ENCODE measurements at places on chromosomes 2 and 18.
A peak's percentile ranks its signal among the peaks of the same experiment; 100 is the strongest.

DNA sequence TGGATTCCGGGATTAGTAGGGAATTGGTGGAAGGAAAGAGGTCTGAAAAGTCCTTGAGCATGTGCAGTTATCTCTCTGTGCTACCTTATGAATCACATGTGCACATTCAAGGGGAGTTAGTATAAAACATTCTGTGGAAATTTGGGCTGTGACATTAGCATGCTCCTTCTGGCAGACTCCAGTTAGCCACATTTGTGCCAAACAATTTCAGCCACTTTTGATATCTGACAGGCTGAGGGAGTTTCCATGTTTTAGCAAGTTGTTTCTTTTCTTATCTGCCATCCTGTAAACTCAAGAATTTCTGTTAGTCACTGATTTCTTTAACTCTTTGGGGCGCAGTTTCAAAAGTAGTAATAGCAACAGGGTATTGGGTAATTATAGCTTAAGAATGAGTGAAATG, 28.3 kb upstream of the GYPC start:
- DNase-seq, result no peak

DNA sequence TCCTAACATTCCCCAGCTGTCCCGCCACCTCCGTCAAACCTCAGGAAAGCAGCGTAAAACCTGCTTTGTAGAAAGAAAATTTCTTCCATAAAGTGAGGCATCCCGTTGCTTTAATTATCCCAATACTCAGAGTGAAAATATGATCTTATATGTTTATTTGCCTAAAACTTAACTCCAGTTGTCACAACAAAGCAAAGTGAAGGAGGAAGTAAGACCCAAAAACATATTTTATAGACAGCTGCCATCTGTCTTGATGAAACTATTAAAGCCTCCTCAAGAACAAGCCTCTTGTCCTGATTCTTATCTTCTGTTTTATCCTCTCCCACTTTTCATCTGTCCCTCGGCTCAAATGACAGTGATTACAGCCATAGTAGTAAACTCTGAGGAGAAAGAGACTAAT, 28.9 kb upstream of the LPIN2 start:
- DNase-seq, result no peak

GRCh38 chr2:237184192-237184918, 98.7 kb downstream of the COPS8 start:
- no peak for DNase-seq

GRCh38 chr2:11456251-11456650, 9.7 kb downstream of the E2F6 start:
- no peak for DNase-seq

DNA sequence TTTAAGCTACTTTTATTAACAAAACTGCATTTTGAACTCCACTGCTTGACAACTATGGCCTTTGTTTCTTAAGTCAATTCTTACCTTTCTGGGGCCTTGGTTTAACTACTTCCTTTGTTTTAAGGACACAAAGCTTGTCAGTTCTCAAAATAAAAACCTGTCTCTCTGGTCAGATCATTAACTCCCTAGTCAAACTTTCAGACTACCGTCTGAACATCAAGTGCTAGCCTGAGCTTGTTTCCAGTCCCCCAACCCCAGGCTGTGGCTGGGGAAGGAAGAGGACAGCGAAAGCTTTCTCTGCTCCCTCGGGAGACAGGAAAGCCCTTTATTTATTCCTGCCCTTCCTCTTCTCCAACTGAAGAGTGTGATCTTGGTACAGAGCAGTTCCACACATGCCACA, 1.7 kb downstream of the SH3YL1 start:
- no peak for DNase-seq

GRCh38 chr2:121596221-121597080, 52.8 kb downstream of the CLASP1 start:
- peak; percentile 32 for DNase-seq

DNA sequence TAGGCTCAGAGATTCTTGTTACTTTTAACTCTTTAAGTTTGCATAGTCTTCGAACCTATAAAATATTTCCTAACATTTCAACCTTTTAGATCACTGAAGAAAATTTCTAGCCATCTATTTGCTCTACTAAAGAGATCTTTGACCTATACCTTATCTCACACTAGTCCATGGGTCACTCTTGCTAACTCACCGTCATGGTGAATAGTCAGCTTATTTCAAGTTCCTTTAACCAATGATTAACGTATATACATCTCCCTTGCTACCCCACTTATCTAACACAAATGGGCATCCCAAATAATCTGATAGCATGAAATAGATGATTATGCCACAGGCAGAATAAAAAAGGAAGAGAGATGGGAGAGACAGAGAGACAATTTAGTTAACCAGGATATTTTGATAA, 303.1 kb downstream of the GPD2 start:
- no peak for DNase-seq

- DNase-seq, result peak; percentile 40
These were observed 38.7 kb upstream of the ATL2 start for GRCh38 chr2:38415728-38416291.

DNA sequence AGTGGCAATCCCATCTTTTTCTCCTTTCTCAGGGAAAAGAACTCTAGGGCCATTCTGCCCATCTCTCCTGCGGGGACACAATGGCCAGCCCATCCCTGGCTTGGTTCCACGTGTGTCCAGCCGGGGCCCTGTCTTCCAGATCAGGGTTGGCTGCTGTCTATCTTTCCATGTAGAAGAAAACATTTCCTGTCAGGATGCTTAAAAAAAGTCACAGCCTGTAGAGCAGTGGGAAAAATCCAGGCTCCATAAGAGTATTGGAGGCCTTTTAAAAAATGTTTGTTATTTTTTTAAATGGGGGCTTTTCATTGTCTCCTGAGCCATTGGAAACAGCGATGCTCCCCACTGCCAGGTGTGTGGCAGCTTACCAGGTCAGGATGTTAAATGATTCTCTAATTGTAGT, 105.6 kb downstream of the TGFA start:
- no peak for DNase-seq

GRCh38 chr18:36149514-36150289, 20.0 kb downstream of the ELP2 start:
- no peak for DNase-seq

GRCh38 chr2:230879271-230879882, 14.6 kb downstream of the ITM2C start:
- DNase-seq, result no peak

GRCh38 chr2:234495251-234496054, 1.4 kb downstream of the ARL4C start:
- peak; percentile 18 for DNase-seq

DNA sequence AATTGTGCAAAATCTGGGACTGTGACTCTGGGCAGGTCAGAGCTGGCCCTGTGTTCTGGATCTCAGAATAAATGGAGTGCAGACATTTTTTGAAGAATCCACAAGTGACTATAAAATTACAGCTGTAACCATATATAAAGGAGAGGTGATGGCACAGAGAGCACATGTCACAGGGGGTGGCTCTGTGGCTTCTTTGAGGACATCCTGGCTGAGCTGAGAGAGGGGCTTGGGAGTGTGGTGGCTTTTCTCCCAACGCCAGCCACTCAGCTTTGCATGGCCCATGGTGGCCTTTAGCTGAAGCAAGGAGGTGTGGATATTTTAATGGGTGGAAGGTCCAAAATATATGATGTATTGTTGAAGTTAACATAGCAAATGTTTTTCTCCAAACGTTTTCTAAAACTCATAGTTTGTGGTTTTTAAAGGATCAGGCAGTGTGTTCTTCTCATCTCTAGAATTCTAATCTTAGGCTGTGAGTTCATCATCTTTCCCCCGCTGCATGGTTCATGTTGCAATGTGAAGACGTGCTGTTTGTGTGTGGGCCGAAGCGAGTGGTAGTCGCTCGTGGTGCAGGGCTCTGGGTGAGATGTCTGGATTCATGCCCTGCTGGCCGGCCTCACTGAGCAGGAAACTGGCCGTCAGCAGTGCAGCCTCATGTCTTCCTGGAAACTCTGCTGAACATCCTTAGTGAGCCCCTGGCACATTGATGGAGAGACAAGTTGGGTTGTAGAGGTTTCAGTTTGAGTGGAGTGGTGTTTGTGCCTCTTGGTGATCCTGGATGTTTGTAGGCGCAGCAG, 109.9 kb downstream of the ZNF236 start:
- DNase-seq, result no peak

- no peak for DNase-seq
These were observed 282.4 kb upstream of the THSD7B start for GRCh38 chr2:136482966-136483365.

- no peak for DNase-seq
These were observed 166.1 kb downstream of the SMAD7 start for GRCh38 chr18:48784656-48785055.

- DNase-seq, result no peak
These were observed 263.0 kb downstream of the NDUFA10 start for GRCh38 chr2:239762106-239762505.

DNA sequence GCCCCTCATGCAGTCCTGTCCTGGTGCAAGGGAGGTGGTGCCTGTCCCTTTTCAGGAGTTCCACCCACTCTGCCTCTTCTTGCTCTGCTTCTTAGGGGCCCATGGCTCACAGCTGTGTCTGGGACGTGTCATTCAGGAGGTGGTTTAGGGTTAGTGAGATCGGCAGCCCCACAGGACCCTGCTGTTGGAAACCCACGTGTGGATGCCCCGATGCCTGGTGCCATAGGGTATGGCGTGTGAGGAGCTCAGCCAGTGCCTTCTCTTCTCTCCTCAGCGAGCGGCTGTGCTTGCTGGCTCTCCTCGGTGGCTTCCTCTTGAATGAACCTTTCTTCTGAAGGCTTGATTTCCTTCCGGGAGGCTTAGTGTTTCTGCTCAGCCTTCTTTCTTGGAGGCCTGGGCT, 55.2 kb downstream of the LDLRAD4 start:
- no peak for DNase-seq

DNA sequence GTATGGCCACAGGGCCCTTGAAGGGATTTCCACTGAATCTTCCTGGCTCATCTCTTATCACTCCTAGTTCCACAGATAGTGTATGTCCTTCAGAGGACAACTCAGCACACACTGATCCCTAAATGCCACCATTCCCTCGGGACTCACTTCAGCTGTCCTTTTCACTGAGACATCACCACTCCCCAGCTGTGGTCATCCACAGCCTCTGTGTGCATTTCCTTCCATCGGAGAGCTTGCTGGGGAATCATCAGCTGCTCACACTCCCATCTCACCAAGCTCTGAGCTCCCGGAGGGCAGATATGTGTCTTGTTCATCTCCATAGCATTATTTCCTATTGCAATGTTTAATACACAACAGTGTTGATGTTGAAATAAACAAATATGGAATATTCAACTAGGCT, 759.5 kb downstream of the RNF144A start:
- no peak for DNase-seq

DNA sequence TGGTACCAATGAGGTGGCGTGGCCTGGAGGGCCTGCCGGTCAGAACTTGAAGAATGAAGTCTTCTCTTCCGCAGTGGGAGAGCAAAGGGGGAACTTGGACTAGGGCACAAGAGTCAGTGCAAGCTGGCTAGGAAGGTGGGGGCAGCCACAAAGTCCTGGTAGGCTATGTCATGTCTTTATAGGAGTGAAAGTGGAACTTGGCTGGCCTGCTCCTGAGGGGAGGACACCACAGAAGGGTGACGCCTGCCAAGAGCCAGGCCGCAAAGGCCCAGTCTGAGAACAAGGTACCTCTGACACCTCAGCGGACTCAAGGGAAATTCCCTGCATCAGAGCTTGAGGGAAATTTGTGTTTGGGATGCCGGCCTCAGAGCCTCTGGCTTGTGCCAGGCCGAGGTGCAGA, 32.2 kb upstream of the MAP3K20 start:
- peak; percentile 24 for DNase-seq

Measured in prostate gland (tissue), 2 donors.